WTC11 (cell line): ENCODE measurements at places on chromosomes 11 and 22.
A peak's percentile ranks its signal among the peaks of the same experiment; 100 is the strongest.

DNA sequence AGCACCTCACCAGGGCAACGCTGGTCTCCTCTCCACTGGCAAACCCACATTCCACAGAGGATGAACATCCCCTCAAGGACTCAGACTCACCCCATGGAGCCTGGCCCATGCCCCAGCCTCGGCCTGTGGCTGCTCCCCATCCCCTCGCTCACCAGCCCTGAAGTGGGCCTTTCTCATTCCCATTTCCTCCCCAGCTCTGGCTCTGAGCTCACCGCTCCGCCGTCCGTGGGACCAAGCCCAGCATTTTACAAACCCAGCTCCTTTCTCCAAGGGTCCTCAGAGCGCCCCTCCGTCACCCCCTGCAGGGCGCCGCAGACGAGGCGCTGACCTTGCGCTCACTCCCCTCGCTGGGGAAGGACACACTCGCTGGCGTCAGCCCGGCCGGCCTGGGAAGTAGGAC is 6.9 kb upstream of the IGF2 start:
- no peak for DNase-seq

DNA sequence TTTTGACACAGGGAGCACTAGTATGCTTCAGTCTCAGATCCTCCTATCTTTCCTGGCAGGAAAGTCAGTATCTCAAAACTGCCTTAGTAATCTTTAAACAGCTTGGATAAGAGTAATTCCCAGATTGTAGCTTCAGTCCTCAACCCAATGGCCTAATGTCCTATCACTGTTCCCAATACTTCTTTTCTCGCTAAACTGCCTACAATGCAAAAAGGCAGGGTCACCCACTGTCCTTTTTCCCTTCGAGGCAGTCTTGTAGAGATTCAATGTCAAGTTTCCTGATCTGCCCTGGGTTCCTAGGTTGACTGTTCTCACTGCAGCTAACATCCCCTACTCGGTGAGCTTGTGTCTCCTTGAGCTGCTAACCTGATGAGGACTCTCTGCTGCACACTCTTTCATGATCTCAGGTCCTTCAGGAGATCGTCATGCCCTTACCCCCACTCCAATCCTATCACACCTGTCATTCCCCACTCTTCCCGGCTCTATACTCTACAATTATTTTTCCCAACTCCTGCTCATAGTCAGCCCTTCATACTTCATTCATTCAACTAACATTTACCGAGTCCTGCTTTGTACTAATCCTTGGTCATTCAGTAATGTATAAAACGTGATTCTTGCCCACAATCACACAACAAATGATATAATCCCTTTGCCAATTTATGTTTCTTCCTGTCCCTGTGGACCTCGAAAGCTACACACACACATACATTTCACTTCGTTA is 904 bp downstream of the C2CD3 start:
- no peak for DNase-seq

GRCh38 chr11:105004021-105004420 is 18.9 kb downstream of the CASP5 start:
- DNase-seq = no peak

DNA sequence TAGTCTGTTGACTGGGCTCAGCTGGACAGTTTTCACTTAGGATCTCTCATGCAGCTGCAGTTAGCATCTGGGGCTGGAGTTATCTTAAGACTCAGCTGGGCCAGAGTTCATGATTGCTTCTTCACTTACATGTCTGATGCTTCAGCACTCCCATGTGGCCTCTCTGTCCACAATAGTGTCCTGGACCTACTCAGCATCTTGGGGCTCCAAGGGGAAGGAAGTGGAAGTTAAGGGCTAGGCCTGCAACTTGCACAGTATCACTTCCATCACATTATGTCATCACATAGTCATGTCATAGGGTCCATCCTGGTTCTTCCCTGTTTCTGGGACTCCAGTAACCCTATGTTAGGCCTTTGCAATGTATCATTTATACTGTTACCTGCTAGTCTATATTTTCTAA is 115.9 kb downstream of the C11orf65 start:
- no peak for DNase-seq

DNA sequence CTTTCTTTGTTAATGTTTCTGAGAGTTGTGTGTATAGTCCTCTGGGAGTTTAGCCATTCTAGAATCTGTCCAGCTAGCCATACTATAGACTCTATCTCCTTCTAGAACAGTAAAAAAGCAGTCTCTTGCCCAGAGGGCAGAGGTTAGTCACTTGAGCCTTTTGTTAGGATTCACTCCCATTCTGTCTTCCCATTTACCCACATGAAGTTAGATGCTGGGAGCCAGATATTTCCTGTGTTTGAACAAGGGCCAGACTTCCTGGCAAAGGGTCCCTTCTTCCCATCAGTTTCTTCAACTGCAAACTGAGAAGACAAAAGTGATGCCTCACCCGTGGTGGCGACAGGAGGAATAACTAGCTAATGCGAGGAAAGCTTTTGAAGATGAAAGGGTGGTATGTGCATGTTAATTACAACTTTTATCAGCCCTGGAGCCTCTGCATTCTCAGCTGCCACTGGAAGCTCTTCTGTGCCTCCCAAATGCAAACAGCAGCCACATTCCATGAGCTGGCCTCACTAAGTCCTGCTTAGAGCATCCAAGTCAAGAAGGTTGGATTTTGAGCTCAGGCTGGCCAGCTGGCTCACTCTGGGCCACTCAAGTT is 12.8 kb downstream of the CD44 start:
- DNase-seq = peak; percentile 17
